ENCODE measurements at places on chromosomes 1 and 21.

DNA sequence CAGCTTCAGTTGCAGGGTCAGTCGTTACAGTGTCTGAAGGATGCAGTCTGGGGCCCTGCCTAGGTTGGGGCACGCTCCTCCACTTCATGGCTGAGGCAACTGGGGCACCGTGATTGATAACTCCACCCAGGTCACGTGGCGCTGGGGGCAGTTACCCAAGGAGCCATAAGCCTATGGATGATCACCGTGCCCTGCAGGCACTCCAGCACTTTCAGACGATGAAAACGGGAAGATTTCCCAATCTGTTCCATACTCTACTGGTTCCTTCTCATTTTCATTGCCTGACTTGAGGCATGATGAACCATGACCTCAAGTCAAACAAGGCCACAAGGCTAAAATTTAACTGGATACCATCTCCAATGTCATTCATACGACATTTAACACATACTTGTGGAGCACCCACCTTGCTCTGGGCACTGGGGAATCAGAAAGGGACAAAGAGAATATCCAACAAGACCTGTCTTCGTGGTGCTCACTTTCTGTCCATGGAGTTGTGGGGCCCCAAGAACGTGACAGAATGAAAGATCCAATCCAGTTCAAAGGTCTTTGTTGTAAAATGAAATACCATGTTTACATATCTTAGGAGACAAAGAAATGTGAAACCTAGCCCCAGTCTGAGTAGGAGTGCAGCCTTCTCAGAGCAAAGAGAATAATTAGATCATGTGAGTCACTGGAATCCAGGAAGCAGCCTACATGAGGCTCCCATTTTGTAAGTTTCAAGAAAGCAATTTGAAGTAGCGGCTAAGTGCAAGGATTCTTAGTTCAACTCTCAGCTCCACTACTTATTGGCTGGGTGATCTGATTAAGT, 39.4 kb upstream of the SPOCD1 start:
- DNase-seq = no peak

GRCh38 chr1:235056937-235057336, 71.7 kb downstream of the TOMM20 start:
- no peak for DNase-seq

GRCh38 chr1:211605034-211605433, 26.1 kb upstream of the SLC30A1 start:
- DNase-seq = no peak

- DNase-seq = no peak
Measured at GRCh38 chr1:202892501-202892900, 3.6 kb upstream of the RABIF start.

DNA sequence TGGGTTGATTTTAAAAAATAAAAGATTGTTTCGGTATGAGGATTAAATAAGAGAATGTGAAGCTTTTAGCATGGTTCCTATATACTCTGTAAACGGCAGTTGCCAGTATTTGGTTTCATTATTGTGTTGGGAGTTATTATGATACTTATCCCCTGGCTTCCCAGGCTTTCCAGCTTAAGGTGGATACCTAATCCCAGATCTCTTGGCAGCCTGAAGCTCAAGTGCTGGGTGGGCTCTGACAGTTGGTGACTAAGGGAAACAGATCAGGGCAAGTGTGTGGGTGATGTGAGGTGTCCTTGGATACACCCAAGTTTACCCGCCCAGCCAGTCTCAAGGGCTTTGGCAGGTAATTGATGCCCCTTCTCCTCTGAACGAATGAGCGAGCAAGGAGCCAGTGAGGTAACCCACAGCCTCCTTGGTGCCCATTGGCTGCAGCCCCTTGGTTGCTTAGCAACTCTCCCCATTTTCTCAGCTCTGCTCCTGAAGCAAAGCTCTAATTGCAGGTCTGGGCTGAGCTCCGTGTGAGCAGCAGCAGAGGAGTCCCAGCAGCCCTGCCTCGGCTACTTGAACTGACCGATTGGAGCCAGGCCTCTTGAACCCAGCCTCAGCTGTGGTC, 6.1 kb downstream of the IPO13 start:
- DNase-seq = no peak

DNA sequence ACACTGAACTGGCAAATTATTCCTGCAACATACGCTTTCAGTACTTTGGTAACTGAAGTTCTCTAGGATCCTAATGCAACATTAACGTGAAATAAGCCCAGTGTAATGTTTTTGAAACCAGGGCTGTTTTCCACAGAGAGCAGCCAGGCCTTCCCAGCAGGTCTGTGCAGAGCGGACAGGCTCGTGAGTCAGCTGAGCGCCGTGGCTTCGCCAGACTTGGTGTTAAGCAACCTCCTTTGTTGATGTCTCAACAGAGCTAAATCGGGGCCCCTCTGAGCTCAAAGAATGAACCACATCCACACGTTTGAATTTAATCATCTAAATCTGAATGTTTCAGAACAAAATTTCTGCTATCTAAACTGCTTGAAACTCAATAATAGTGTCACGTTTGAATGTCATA, 181.8 kb upstream of the FMN2 start:
- no peak for DNase-seq

DNA sequence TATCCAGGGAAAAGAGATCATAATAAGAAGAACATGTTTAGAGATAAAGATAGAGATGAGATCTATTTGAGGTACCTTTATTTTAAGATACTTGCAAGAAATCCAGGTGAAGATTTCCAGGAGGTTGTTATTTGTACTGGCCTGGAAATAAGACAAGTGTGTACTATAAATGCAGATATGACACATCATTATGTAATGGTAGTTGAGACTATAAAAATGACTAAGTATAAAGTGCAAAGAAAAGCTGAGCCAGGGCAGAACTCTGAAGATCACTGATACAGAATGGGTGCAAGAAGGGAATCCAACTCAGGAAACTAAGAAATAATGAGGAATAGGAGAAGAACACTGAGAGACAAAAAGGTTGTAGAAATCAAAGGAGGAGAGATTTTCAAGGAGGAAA, 378.2 kb upstream of the PBX1 start:
- no peak for DNase-seq

GRCh38 chr1:204891860-204892259, 21.2 kb downstream of the NFASC start:
- DNase-seq = no peak

DNA sequence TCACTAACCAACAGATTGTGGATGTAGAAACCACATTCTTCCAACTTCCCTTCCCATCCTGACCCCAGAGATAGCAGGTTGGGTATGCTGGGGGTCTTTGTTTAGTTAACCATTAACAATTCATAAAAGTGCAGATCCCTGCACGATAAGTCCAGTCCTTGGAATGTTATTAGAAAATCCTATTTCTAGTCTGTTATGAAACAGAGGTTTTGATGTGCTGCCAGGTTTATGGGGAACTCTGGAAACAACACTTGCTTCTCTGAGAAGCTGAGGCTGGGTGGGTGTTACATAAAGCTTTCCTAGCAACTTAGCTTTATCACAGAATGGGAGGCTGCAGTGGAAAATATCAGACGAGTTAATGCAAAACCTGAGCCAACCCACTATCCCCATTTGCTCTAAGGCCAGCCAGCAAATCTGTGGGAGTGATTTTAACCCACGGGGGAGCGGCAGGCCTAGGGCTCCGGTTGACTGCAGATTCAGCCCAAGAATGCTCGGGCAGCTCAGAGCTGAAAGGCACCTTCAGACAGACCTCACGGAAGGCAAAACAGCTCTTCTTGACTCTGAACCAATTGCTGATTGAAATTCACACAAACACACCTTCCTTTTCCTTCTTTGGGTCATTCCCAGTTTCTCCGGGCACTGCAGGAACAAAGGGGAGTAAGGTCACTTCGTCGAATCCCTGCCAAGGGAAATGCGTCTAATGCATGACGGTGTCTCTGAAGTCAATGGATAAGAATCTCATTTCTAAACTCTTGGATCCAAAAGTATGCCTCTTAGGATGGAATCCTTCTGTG, 111.7 kb upstream of the IRF2BP2 start:
- no peak for DNase-seq

- DNase-seq = no peak
Measured at GRCh38 chr21:31683029-31683428, 23.5 kb downstream of the SOD1 start.

- DNase-seq = no peak
Measured at GRCh38 chr1:52574594-52574993, 21.7 kb upstream of the TUT4 start.

GRCh38 chr1:17189632-17189990, 15.3 kb upstream of the PADI1 start:
- DNase-seq = no peak

- DNase-seq = no peak
Measured at GRCh38 chr1:189432753-189433152, 1044.9 kb downstream of the BRINP3 start.

- no peak for DNase-seq
Measured at GRCh38 chr1:88557014-88557413, 127.1 kb upstream of the PKN2 start.

DNA sequence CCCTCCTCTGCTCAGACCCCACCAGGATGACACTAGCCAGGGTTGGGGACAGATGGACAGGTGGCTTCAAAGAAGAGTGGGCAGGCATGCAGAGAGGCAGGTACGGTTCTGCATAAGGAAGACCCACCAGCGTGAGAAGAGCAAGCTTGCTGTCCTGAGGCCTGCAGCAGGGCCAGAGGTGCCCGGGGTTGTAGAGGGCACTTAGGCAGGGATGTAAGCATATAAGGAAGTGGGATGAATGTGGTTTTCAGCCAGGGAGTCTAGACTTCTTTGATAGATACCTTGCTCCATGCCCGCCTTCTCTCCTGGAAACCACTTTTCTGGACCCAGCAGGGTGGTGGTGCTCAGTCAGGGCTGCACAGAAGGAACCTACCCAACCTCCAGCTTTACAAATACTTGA, 1.4 kb downstream of the TTC39A start:
- no peak for DNase-seq

- no peak for DNase-seq
Measured at GRCh38 chr1:215772151-215772550, 205.0 kb downstream of the KCTD3 start.

DNA sequence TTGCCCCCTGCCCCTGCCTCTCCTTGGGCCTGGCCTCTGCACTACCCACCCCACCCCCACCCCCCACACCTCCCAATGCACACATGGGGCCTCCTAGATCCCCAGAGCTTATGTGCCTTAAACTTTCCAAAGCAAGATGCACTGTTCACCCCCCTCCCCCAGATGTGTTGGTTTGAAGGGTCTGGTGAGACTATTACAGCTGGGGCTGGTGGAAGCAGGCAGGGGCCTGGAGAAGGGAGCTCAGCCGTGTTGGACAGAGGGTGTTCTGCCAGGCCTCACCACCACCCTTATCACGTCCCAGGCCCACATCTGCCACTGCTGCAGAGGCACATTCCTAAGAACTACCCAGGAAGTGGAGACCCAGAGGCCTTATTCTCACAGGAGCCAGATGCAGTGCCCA, 18.3 kb upstream of the RSPO1 start:
- no peak for DNase-seq

DNA sequence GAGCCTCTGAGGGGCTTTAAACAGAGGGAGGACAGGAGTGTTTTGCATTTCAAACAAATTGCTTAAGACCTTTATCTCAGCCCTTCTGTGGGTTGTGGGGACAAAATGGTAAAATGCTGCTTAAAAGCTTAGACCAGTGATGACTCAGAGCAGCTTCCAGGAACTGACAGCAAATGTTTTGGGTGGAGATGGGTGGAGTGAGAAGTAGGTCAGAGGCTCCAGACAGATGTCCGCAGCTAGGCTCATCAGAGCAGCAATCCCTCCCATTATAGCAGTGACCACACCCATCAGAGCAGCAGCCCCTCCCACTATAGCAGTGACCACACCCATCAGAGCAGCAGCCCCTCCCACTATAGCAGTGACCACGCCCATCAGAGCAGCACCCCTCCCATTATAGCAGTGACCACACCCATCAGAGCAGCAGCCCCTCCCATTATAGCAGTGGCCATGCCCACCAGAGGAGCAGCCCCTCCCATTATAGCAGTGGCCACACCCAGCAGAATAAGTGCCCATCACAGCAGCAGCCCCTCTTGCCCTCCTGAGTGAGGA, 532.2 kb downstream of the MATN1 start:
- DNase-seq = no peak

DNA sequence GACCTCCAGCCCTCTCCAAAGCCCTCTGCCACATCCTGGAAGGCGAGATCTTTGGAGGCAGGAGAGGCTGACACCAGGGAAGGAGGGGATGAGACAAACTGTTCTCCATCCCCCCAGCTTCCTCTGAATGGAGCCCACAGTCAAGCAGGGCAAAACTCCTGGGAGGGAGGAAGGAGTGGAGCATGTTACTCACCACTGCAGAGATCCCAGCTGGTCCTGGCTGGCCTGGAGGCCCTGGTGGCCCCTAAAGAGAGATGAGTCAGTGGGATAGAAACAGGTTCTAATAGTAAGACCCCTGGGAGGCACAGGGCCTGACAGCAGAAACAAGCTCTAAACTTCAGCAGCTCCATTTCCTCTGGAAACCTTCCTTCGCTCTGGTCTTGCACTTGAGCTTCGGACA, 14.0 kb upstream of the PEF1 start:
- no peak for DNase-seq

GRCh38 chr1:6906783-6907182, 121.5 kb downstream of the CAMTA1 start:
- no peak for DNase-seq

DNA sequence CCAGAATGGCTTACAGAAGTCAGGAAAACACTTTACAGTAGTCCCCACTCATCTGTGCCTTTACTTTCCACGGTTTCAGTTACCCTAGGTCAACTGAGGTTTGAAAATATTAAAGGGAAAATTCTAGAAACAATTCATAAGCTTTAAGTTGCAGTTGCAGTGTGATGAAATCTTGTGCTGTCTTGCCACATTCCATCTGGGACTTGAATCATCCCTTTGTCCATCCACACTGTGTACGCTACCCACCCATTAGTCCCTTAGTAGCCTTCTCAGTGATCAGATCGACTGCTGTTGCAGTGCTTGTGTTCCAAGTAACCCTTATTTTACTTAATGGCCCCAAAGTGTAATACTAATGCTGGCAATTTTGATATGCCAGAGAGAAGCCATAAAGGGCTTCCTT, 30.5 kb downstream of the ZCCHC17 start:
- DNase-seq = no peak

DNA sequence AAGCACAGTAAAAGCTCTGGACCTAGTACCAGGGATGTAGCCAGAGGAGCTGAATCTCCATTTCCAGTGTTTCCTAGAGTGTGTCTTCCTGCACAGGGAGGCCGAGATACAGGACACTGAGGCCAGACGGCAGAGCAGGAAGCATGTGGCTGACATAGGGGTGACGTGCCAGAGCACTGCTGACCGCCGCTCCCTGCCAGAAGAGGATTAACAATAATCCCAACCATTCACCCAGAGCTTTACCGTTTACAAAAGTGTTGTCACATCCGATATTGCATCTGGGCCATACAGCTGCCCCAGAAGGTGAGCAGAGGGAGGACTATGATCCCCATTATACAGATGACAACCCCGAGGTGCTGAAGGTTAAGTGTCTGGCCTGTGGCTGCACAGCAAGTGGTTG, 5.8 kb upstream of the CLDN19 start:
- DNase-seq = no peak

DNA sequence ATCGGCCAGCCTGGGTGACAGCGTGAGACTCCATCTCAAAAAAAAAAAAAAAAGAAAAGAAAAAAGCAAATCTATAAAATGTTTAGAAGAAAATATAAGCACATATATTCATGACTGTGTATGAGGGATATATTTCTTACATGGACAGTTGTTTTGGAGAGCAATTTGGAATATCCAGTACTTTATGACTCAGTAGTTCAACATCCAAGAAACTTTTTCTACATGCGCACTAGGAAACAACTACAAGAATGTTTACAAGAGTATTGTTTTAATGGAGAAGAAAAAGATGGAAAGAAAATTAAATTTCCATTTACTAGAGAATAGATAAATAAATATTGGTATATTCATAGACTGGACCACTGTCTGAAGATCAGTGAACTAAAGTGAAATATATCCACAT, 77.5 kb downstream of the MAST2 start:
- DNase-seq = no peak
